ENCODE measurements at places on chromosomes 3 and 15.

- no peak for DNase-seq
Measured at GRCh38 chr3:79380581-79380980, 387.2 kb downstream of the ROBO1 start.

- no peak for DNase-seq
Measured at GRCh38 chr3:142215106-142215505, 10.3 kb downstream of the GK5 start.

- DNase-seq = no peak
Measured at GRCh38 chr15:80252121-80252518, at the start of gene CTXND1. TSS of gene CTXND1 (minus strand) at chr15:80252213. CDS start at chr15:80201949, 50,264 bp downstream.

- DNase-seq = no peak
Measured at GRCh38 chr3:171643033-171643432, 167.2 kb downstream of the PLD1 start.

DNA sequence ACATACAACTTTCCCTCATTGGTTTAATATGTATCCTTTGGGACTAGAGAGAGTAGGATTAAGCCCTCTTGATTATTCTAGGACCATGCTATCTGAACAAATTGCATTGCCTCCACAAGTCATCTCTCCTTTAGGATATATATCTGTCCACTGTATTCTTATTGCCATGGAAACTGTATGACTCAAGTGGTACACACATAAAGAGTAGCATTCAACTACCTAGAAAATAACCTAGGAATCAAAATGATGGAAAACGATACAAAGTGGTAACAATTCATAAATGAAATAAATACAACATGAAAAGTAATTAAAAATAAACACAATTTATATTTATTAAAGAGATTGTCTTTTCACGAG, 212.1 kb upstream of the P2RY1 start:
- no peak for DNase-seq

GRCh38 chr3:171822431-171823106, 12.3 kb upstream of the PLD1 start:
- DNase-seq = no peak

DNA sequence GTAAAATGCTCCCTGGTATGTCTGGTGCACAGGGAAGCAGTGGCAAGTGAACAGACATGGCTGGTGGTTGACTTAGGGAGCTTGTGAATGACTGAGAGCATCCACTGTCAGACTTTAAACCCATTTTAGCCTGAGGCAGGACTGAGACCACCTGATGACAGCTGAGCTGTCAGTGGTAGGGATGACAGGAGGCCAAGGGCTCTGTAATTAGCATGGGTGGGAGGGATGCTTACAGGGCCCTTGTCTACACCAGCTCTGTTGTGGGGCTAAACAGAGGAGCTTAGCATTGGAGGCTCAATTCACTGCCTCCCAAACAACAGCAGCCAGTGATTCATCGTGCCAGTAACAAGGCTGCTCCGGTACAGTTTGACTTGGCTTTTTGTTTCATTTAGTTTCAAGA, 169.4 kb downstream of the CHST2 start:
- DNase-seq = no peak

GRCh38 chr3:124256599-124256998, 264.7 kb upstream of the ROPN1 start:
- DNase-seq = peak; percentile 43

DNA sequence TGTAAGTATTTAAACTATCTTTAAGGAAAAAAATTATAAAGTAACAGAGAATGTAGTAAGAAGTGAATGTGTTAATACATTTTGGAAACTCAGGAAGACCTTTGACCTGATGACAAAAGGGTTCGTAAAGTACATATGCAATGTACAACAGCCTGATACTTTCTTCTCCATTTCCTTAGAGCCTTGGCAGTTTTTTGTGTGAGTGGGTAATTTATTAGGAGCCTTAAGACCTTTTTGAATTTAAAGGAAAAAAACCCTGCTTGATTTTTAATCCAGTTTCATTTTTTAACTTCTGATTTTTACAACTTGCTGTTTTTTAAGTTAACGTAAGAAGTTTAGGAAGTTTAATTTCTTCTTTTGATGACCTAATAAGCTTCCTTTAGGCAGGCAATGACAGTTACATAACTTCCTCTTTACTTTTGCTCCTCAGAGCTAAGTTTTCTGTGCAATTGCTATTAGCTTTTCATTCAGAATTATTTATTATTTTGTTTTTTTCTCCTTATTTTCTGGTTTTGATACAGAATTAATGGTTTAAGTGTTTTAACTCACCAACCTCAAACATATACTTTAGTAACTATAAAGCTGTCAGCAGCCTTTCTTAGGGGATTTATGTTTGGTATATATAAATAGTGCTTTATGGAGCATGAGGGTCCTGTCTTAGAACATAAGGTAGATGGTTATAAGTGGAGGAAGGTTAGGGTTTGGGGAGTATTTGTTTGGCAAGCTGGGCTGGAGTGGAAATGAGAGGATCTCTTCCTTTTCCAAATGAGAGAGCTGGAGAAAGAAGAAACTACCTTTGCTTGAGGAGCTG, 35.2 kb downstream of the ARMC8 start:
- no peak for DNase-seq

- DNase-seq = no peak
Measured at GRCh38 chr15:91291673-91292072, 191.6 kb downstream of the SV2B start.

GRCh38 chr15:89904519-89904918, 8.2 kb downstream of the ARPIN start:
- DNase-seq = no peak

GRCh38 chr15:57902155-57902554, 163.4 kb downstream of the ALDH1A2 start:
- no peak for DNase-seq

GRCh38 chr3:12746419-12746818, 12.6 kb downstream of the TMEM40 start:
- no peak for DNase-seq

DNA sequence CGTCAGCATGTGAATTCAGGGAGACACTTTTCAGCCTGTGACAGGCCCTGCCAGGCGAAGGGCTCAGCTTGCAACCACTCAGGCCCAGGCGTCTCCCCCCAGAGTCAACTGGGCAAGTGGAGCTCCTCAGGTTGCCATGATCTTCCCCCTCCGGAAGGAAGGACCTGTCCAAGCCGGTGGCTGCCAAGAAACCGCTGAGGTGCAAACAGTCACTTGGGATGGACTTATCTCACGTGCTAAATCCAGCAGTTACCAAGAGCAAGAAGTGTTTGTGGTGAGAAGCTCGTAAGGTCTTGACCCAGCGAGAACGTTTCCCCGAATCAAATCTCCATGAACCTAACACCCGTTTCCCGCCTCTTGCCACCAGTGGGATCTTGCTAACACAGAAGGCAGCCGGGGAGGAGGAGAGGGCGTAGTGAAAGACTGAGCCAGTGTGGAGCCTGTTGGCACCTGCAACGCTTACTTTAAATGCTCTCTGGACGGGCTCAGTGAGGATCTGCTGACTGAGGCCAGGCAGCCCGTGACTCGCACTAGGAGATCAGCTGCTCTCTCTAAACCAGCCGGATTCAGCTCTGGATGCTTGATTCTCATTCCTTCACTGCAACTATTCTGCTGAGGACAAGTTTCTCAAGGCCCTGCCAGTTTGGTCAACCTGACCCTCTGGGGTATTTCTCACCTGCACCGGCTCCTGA, 39.0 kb downstream of the IQSEC1 start:
- no peak for DNase-seq

DNA sequence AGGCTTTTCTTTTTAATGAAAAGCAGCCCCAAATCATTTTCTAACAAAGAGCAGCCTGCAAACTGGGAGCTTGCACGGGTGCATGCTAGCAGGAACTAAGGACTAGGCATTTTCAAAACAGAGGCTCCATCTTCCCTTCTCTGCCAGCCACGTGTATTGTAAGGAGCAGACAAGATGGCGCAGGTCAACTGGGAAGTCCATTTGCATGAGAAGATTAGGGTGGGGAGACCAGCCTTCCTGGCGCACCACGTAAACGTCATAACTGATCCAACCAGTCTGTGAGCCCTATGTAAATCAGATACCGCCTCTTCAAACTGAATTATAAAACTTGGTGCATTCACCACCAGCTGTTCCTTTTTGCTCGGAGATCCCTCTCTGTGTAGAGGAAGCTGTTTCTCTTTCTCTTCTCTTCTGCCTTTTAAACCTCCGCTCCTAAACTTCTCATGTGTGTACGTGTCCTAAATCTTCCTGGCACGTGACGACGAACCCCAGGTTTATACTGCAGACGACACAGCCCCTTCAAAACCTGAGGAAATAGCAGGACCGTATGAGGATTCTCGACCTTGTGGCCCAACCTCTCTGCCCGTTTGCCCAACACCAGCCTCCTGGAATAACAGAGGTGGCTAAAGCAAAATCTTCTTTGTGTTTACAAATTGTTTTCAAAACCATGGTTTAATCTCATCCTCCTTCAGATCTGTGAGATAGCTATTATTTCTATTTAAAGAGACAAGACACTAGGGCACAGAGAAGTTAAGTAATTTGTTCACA, 26.4 kb upstream of the SLC30A4 start:
- DNase-seq = no peak

DNA sequence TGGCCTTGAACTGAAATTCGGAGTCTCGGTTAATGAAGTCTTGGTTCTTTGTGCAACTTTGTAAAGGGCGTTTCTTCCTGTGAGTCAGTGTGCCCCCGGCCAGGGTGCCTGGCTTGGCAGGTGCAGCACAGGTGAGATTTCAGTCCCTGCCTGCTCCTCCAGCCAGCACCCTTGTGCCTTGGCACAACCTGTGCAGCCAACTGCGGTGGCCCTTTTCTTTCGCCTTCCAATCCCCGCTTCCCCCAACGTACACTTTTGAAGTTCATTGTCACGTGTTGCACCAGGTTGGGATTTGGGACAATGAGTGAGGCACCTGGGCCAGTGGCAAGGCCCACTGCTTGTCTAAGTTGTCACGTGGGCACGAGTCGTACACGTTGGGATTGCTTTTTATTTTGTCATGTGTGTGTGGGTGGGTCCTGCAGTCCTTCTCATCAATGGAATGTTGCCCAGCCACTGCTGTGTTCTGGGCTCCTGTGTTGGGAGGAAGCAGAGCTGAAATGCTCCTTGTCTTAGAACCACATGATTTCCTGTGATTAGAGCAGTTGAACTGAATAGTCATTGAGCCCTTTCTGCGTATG, 242.9 kb upstream of the BHLHE40 start:
- no peak for DNase-seq

DNA sequence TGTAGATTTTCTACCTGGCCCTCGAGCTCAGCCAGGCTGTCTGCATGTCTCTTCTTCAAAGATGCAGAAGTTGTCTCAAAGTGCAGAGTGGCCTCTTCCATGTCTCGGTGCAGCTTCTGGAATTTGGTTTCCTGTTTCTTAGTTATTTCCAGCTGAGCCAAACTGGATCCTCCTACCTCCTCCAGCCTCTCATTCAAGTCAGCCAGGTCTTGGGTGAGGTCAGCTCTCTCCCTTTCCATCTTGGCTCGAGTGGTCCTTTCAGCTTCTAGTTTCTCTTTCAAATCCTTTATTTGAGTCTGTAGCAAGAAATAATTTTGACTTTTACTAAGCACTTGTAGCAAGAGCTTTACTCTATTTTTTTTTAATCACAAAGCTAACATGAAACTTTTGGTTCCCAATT, 81.8 kb downstream of the MYH15 start:
- DNase-seq = no peak

GRCh38 chr3:6680119-6680806, 180.7 kb upstream of the GRM7 start:
- no peak for DNase-seq

GRCh38 chr15:28017423-28017924, 81.6 kb downstream of the OCA2 start:
- no peak for DNase-seq

All from spinal cord (tissue), 10 donors.